ENCODE measurements at places on chromosomes 3 and 15. TPM values are rescaled to one million over a fixed set of nuclear protein-coding genes. Genes with fewer than 3 reads are reported as not detected.

DNA sequence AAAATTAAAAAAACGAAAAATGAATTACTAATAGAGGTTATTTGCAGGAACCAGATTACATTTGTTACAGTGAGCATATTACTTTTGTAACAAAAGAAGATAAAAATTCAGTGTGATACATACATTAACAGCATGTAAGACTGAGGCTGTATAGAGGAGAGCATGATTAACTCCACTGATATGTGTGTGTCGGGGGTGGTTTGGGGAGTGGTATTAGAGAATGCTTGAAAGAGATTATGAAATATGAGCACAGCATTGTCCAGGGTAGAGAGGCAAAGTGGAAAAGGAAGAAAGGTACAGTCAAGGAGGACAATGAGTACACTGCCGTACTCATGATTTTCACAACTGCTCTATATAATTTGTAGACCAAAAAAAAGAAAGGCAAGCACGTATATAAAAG is 62.9 kb upstream of the LRRFIP2 start:
- H3K4me3 ChIP-seq: no peak overlapping the region
- no peak for DNase-seq
- peaks cover 4% of the 10 kb centered on the region for H3K4me1 ChIP-seq
- no peaks in the 10 kb centered on the region for H3K36me3 ChIP-seq
- H3K27ac ChIP-seq: no peak overlapping the region

DNA sequence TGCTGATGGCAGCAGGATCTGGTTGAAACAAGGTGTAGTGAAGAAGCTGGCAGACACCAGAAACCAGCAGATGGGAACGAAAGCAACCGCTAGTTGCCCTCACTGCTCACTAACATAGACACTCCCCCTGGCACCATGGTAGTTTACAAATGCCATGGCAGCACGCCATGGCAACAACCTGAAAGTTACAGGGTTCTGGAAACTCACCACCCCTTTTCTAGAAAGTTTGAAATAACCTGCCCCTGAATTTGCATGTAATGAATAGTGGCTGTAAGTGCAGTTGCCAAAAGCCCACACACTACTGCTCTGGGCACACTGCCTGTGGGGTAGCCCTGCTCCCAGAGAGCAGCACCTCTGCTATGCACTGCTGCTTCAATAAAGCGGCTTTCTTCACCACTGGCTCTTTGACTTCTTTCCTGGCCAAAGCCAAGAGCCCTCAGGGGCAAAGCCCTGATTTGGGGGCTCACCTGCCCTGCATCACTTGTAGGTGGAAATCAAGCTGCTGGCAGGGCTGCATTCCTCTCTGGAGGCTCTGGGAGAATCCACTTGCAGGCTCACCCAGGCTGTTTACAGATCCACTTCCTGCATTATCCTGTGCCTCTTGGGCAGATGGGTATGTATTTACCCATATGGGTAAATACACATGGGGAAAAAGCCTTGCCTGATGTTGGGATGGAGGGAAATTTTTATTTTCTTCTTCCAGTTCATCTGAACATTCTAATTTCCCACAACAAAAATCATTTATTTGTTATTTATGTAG is 2.0 kb upstream of the GP9 start:
- no peaks in the 10 kb centered on the region for H3K36me3 ChIP-seq
- H3K4me1 ChIP-seq: no peaks in the 10 kb centered on the region
- H3K4me3 ChIP-seq: no peak overlapping the region
- no peaks in the 10 kb centered on the region for H3K27me3 ChIP-seq

DNA sequence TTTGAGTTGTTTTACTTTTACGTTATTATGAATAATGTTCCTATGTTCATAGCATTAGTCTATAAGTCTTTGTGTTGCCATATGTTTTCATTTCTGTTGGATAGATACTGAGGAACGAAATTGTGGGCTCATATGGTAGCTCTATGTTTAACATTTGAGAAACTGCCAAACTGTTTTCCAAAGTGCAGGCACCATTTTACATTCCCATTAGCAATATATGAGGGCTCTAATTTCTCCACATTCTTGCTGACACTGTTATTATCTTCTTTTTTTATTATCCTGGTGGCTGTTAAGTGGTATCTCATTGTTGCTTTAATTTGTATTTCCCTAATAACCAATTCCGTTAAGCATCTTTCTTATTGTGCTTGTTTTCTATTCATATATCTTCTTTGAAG is 1.8 kb upstream of the PIK3R4 start:
- H3K4me3 ChIP-seq: no peak overlapping the region
- peaks cover 12% of the 10 kb centered on the region for H3K36me3 ChIP-seq
- peaks cover 25% of the 10 kb centered on the region for H3K4me1 ChIP-seq
- DNase-seq: no peak
- no peaks in the 10 kb centered on the region for H3K27me3 ChIP-seq

DNA sequence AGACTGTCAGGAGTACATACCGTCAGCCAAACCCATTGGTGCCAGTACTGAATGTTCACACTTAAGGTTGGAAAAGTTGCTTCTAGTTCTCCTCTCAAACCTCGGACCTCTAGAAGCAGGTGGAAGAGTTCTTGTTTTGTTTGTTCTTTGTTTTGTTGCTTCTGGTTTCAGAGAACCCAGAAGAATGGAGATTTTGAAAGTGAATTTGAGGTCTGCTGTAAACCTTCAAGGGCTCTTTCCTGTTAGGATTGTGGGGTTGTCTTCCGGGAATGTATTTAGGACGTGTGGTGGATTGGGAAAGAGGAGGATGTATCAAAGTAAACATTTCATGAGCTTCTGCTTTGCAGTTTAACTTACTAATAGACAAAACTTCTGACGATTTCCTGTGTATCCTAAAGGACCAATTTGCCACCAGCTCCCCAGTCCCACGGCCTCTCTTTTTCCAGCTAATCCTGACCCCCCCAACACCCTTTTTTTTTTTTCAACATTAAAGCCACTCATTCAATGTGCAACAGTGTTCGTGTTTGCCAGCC is 50.3 kb downstream of the FILIP1L start:
- no peaks in the 10 kb centered on the region for H3K27me3 ChIP-seq
- H3K4me1 ChIP-seq: peaks cover 39% of the 10 kb centered on the region
- no peak for DNase-seq
- no peak overlapping the region for H3K4me3 ChIP-seq
- H3K36me3 ChIP-seq: no peaks in the 10 kb centered on the region
- peak overlapping the region; percentile 59 for H3K27ac ChIP-seq

- no peaks in the 10 kb centered on the region for H3K36me3 ChIP-seq
- H3K4me3 ChIP-seq: no peak overlapping the region
- no peaks in the 10 kb centered on the region for H3K4me1 ChIP-seq
- no peak overlapping the region for H3K27ac ChIP-seq
- DNase-seq: no peak
These were observed 539.1 kb downstream of the SI start for GRCh38 chr3:164539215-164539614.

GRCh38 chr3:37970802-37971201 is 19.8 kb upstream of the VILL start:
- H3K4me3 ChIP-seq: no peak overlapping the region
- peaks cover 2% of the 10 kb centered on the region for H3K36me3 ChIP-seq
- H3K27me3 ChIP-seq: no peaks in the 10 kb centered on the region
- no peaks in the 10 kb centered on the region for H3K4me1 ChIP-seq

DNA sequence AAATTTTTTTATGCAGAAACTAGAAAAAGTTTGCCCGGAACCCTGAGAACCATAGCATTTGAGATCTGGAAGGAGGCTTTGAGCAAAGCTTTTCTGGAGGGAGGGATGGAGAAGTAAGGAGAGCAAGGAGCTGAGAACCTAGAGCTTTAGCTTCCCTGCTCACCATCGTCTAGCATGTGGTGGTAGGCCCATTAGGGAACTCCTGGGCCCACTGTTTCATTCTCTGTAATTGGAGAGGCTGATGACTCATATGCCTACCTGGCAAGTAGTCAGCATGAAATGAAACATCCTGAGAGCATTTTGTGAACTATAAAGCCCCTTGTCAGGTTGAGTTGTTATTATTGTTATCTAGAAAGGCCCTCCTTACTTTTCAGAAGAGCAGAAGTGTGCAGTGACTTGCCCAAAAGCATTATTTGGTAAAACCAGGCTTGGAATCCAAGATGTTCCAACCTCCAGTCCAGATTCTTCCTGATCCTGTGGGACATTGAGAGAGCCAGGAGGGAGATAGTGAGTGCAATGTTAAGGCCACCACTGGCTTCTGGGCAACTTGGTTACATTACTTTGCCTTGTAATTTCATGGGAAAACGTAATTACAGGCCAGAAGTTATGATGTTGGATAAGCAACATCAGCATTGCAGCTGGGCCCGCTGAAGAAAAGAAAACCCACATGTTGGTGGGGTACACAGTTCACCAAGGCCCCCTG is 104.5 kb upstream of the BFSP2 start:
- H3K27ac ChIP-seq: no peak overlapping the region
- H3K27me3 ChIP-seq: no peaks in the 10 kb centered on the region
- peaks cover 8% of the 10 kb centered on the region for H3K4me1 ChIP-seq
- no peak for DNase-seq

- H3K4me1 ChIP-seq: peaks cover 46% of the 10 kb centered on the region
- H3K36me3 ChIP-seq: peaks cover 3% of the 10 kb centered on the region
- H3K27ac ChIP-seq: peak overlapping the region; percentile 11
These were observed 187.9 kb downstream of the GHSR start for GRCh38 chr3:172260381-172260780.

DNA sequence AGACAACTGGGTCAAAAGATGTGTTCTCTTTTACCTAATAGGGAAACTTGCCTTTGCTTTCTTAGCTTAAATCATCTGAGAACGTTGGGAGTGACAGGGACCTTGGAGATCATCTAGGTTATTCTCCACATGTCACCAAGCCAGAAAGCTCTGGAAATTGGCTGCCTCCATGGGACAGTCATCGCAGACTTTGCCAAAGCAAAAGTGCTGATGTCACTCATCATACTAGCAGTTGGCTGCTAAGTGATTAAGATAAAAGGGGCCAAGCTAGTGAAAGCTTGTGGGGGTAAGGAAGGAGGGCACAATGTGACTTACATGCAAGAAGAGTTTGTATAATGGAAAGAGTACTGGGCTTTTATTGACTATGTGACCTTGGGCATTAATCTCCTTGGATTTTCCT is 198.0 kb upstream of the PFN2 start:
- no peak overlapping the region for H3K4me3 ChIP-seq
- peak; percentile 67 for DNase-seq
- H3K36me3 ChIP-seq: no peaks in the 10 kb centered on the region
- H3K27me3 ChIP-seq: no peaks in the 10 kb centered on the region
- H3K27ac ChIP-seq: peak overlapping the region; percentile 76

DNA sequence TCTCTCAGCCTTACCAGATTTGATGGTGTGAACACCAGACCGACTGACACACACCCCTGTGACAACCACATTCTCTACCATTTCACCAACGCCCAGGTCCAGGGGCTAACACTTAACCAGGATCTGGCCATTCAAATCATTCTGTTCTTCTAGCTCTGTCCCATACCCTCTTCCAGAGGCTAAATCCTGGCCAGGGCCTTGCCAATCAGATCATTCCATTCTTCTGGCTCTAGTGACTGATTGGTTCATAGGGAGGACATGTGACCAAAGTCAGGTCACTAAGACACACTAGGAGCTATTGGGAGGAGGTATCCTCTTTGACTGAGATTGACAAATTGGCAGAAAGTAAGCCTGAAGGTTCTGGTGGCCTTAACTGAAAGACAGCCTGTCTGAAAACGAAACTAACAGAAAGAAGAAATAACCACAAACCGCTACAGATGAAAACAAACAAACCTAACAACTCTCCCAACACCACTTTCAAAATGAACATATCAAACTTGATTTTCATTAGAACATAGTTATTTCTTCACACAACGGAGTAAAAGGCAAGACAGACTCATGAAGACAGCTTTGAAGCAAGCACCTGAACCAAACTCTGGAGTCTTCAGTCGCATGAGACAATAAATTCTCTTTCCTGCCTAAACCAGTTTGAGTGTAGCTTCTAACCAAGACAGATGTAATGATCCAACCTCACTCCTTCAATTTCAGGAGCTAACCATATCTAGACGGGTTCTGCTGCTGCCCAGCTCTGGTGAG is 68.5 kb downstream of the TRANK1 start:
- H3K4me1 ChIP-seq: no peaks in the 10 kb centered on the region
- no peak overlapping the region for H3K27ac ChIP-seq
- no peaks in the 10 kb centered on the region for H3K36me3 ChIP-seq
- no peak overlapping the region for H3K4me3 ChIP-seq
- no peaks in the 10 kb centered on the region for H3K27me3 ChIP-seq

DNA sequence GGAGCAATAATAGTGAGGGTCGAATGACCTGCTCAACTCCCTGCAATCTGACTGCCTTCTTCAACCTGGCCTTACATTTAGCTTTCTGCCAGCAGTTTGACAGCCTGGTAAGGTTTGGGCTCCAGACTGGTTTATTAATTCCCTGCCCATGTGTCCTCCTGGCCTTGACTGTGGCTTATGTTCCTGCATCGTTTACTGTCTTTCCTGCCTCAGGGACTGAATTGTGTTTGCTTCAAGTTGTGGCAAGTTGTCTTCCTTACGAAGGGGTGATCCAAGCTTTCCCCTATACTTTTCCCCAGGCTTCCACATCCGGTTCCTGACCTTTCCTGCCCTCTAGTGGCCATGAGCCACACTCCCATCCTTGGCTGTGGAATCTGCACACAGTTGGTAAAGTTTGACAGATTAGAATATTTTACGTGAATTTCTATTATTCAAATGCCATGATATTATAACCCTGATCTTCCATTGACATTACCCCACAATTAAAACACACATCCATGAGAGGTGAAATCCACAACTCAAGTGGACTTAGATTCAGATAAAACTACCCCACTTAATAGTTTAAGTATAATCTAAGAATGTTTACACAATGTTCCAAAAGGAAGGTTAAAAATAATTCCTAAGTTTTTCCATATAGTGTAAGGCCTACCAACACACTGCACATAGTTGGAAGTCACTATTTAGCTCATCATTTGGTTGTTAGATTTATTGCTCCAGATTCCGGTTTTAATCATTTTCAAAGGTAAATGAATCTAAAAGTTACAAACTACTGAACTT is 95.7 kb downstream of the NEDD4 start:
- H3K36me3 ChIP-seq: no peaks in the 10 kb centered on the region
- H3K27me3 ChIP-seq: no peaks in the 10 kb centered on the region
- peak overlapping the region; percentile 94 for H3K27ac ChIP-seq
- peak overlapping the region; percentile 63 for H3K4me3 ChIP-seq
- DNase-seq: peak; percentile 47
- H3K4me1 ChIP-seq: peaks cover 55% of the 10 kb centered on the region

GRCh38 chr15:78120523-78120922 is 10.7 kb downstream of the CIB2 start:
- no peaks in the 10 kb centered on the region for H3K4me1 ChIP-seq
- no peak overlapping the region for H3K4me3 ChIP-seq
- DNase-seq: no peak
- no peaks in the 10 kb centered on the region for H3K36me3 ChIP-seq
- no peaks in the 10 kb centered on the region for H3K27me3 ChIP-seq

- no peak for DNase-seq
- no peak overlapping the region for H3K4me3 ChIP-seq
These were observed 33.5 kb downstream of the SLC9C1 start for GRCh38 chr3:112260563-112260962.

- H3K27ac ChIP-seq: no peak overlapping the region
- no peak for DNase-seq
- peaks cover 11% of the 10 kb centered on the region for H3K4me1 ChIP-seq
- peaks cover 6% of the 10 kb centered on the region for H3K27me3 ChIP-seq
- no peaks in the 10 kb centered on the region for H3K36me3 ChIP-seq
These were observed 15.7 kb downstream of the CHST13 start for GRCh38 chr3:126539558-126540250.

GRCh38 chr15:36742696-36743095 is 163.3 kb downstream of the CDIN1 start:
- H3K4me1 ChIP-seq: no peaks in the 10 kb centered on the region
- H3K36me3 ChIP-seq: no peaks in the 10 kb centered on the region
- DNase-seq: no peak

GSK3B gene
- 20.1 TPM for polyA plus RNA-seq

TMEM212 gene
- polyA plus RNA-seq: not detected

ERICH6 gene
- polyA plus RNA-seq: not detected

P2RY1 gene
- 0.55 TPM for polyA plus RNA-seq

AMOTL2 gene
- polyA plus RNA-seq: 5.1 TPM

ZPLD1 gene
- not detected for polyA plus RNA-seq

SLC12A1 gene
- polyA plus RNA-seq: not detected
